Activated CD8-positive, alpha-beta T cell treated with anti-CD3 and anti-CD28 coated beads, Interleukin-2, amount 10 ng/mL, durations not matched to agents 7 days and 5 days (primary cell): ENCODE measurements at places on chromosomes 4 and X.

DNA sequence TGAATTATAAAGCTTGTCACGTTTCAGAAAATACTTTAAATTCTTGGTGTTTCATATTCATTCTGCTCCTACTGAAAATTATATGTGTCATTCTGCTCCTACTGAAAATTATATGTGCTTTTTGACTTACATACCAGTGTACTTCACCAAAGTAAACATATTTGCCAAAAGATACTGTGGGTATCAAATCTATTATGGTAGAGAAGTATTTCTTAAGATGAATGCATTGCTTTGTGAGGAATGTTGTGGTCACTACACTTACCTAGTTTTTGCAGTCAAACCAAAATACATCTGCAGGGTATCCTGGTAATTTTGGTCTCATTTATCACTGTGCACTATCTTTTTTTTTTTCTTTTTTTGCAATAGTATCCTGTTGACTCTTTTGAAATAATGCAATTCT, 287.7 kb upstream of the MAD2L1 start:
- DNase-seq: no peak

- DNase-seq: no peak
Observed at GRCh38 chr4:77347351-77347966, 190.5 kb downstream of the CCNG2 start.

GRCh38 chrX:154435171-154435733, 1.7 kb upstream of the GDI1 start:
- no peak for DNase-seq

DNA sequence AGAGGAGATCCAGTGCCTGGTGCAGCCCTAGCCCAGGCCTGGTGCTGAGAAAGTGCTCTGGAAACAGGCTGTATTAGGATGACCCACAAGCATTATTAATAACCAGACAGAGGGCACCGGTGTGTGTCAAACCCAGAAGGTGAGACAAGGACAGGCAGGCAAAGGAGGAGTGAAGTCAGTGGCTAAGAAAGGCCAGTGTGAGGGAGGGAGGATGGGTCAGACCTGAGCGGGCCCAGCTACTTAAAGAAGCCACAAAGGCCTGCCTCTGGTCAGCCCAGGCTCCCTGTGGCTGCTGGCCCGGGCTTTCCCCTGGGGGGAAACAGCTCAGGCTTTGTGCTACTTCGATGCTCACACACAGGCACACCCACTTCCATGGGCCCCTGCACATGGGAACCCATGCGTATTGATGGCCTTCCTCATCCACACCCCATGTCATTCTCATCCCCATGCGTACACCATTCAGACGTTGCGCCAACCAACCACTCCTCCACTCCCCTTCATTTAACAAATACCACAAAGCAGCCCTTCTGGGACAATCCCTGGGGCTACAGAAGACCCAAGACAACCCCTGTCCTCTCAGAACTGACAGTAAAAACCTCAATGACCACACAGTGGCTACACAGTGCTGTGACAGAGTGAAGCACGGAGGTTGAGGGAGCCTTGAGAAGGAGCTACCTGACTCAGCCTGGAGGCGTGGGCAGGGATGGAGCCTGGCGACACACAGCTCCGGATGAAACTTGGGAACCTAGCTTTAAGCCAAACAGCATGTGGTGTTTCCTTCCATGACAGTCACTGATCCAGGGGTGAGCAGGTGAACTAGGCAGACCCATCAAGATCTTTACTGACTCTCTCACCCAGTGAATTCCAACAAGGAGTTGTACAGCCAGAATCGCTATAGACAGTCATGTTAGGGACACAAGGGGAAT, 24.9 kb upstream of the MTM1 start:
- DNase-seq: no peak

GRCh38 chr4:81146466-81146865, 68.6 kb downstream of the PRKG2 start:
- no peak for DNase-seq

- DNase-seq: no peak
Observed at GRCh38 chrX:8179656-8180055, 8.6 kb upstream of the VCX2 start.

DNA sequence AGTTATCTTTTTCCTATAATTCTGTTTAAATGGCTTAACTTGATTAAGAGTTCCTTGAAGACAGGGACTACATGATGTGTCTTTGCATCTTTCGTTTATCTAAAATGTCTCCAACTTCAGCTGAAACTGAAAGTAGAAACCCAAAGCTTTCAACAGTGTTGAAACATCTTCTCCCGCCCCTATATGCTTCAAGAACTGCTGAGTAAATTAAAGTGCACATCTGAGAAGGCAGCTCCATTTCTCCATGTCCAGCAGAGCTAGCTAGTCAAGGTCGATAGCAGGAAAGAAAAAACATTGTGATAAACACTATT, 185.7 kb upstream of the TBL1X start:
- DNase-seq: no peak

- DNase-seq: no peak
Observed at GRCh38 chr4:94305466-94306225, 37.0 kb downstream of the HPGDS start.

GRCh38 chr4:151207868-151208267, 69.1 kb upstream of the PRSS48 start:
- no peak for DNase-seq

DNA sequence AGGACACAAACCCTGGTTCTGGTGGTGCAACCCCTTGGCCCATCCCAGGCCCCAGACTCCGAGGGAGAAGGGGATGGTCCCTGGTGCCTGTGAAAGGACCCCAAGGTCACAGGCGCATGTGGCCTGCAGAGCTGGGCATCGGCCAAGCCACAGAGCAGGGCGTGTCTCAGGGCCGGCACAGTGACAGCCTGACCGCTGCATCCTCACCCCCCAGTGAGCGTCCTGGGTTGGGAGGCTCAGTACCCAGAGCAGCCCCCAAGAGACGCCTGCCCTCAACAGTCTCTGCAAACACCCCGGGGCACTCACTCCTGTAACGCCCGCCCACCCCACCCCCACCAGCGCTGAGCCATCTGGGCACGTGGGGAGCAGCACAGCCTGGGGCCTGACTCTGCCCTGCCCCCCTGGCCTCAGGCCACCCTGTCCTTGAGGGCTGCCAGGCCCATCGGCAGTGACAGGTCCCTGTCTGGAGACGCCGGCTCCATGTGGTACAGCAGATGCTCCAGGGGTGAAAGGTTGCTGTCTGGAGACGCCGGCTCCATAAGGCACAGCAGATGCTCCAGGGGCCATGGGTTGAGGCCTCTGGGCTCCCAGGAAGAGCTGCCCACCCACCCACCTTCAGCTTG, 24.5 kb upstream of the CPLX1 start:
- DNase-seq: no peak

DNA sequence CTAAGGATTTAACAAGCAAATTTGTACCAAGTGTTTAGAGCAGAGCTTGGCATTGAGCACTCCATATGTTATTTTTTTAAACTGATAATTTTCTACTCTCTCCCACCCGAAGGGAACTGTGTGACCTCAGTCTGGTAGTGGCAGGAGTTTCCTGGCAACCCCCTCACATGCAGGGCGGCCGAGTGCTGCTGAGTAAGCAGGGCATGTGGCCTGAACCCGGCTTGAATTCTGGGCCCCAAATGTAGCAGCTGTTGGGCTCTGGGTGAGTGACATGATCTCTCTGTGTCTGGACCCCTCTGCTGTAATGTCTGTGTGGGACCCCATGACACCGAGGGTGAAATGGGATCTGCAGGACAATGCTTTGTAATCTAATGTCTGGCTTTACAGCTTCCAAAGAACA, 13.6 kb upstream of the C4orf50 start:
- DNase-seq: no peak

DNA sequence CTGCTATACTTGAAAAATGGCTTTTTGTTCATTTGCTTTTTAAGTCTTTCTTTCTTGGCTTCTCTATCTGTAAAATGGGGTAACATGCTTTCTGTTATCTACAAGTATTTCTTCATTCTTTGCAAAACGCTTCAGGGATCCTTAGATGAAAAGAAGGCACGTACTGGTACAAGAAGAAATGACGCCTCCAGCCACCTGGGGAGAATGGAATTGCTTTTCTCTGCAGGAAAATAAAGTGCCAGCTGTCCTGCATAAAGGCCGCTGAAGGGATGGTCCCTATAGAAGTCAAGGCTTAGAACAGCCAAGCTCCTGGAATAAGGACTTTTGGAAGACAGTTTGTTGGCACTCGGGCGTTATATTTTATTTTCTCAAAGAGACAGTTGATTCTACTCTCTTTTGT, 210.8 kb upstream of the RASGEF1B start:
- no peak for DNase-seq

DNA sequence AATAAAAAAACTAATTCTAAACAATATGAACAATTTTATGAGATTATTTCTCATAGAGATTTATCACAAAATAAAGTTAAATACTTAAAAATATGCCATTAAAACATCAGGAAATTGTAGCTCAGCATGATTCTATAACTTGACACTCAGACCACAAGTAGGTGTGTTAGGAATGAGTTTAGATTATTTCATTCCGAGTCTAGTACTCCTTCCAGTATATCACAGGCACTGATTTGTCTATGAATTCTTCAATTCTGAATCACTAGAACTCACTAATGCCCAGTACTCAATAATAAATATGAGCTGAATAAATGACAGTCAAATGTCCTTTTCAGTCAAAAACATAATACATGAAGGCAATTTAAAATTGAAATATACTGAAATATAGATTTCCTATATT, 22.2 kb downstream of the BOD1L1 start:
- no peak for DNase-seq

- DNase-seq: peak; percentile 59
Observed at GRCh38 chr4:1723131-1723801, 1.9 kb downstream of the TACC3 start.

- DNase-seq: no peak
Observed at GRCh38 chr4:176874721-176875445, 82.2 kb upstream of the VEGFC start.

- DNase-seq: no peak
Observed at GRCh38 chr4:181938631-181939030, 304.6 kb upstream of the TENM3 start.

DNA sequence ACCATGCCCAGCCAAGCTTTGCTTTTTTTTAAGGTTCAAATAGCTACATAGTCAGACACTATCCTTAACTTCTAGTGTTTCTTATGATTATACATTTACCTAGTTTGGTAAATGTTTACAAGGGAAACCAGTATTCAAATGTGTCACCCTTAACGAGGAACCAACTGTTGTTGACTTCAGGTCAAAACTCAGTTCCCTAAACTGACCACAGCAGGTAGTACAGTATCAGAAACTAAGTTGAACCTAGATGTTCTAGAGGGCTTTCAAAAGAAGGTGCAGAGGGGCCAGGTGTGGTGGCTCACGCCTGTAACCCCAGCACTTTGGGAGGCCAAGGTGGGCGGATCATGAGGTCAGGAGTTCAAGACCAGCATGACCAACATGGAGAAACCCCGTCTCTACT, 11.3 kb downstream of the GPC4 start:
- no peak for DNase-seq

DNA sequence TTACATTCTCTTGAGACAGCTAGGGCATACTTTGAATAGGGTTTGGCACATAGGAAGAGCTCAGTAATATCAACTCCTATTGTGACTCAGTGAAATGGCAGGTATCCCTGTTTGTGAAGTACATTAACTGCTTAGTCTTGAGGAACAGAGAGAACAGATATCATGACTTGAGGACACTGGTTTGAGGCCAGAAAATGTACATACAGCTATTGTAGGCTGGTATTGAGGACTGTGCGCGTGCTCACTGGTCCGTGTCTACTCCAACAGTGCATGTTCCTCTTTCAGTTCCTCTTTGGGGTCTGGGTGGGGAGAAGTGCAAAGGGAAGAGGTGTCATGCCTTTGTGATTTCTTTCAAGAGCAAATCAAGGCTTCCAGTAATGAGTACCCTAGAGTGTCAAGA, 34.6 kb upstream of the TBC1D9 start:
- no peak for DNase-seq

- no peak for DNase-seq
Observed at GRCh38 chrX:10656214-10656613, 35.8 kb upstream of the MID1 start.

- DNase-seq: no peak
Observed at GRCh38 chr4:29636961-29637360, 1083.2 kb upstream of the PCDH7 start.

DNA sequence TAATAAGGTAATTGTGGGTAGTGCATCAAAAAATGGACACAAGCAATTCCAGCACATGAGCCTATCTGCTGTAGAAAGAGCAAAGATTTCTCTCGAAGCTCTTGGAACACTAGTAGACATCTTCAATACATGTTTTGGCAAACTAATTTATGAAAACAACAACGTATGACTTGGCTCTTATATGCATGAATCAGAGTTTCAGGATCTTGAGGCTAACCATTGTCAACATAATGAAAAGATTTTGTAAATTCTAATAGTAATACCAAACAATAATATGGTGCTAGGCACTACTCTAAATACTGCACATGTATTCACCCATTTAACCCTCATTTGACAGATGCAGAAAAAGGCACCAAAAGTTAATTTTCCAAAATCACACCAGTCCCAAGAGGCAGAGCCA, 25.1 kb upstream of the ANKRD50 start:
- DNase-seq: no peak

DNA sequence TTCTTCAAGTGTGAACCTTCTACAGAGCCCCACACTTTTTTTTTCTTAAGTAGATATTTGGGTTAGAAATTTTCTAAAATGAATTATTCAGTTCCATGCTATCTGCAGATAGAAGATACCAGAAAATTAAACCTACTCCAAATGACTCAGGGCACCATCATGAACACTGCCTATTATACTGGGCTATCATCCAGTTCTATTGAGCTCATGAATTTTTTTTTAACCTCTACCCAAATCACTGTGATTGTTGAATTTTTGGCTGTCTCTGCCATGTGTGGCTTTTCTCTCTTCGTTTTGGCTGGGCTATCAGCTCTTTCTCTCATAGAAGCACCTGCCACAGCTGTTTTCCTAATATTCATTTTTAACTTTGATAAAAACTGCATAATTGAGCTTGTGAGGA, 31.0 kb upstream of the SLC34A2 start:
- DNase-seq: no peak

GRCh38 chr4:57866468-57867171, 756.4 kb upstream of the IGFBP7 start:
- no peak for DNase-seq

DNA sequence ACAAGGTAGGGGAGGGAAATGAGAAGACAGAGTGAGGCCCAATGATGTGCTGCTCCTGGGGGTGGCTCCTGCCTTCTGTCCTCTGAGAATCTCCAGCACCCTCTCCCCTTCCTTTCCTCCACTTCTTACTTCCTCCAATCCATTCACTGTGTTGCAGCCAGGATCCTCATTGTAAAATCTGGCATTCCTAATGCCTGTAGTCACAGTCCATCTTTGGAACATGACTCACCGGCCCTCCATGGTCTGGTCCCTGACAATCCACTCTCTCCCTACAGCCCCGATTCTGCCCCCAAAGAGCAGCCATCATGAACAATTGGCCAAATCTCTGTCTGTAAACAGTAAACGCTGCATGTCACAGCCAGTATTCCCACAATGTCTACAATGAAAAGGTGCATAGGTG, 72.9 kb downstream of the CLNK start:
- DNase-seq: no peak

DNA sequence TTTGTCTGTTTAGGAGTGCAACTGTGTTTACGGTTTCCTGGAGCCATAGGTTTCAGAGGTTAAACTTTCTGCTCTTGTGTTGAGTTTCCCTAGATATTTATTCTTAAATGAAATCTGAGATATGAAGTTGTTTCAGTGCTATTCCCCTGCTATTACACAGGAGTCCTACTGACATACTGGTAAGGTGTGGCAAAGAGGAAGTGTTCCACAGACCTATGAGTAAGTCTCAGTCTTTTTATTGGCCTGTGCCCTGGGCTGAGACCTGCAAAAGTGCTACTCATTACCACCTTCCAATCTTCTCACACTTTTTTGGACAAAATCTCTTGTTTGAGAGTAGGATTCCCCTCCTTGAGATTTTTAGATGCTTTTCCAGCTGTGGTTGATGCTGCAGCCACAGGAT, 35.6 kb upstream of the MAGEA8 start:
- no peak for DNase-seq

- DNase-seq: no peak
Observed at GRCh38 chr4:112472318-112472717, 43.7 kb downstream of the NEUROG2 start.
